Large intestine (tissue), 12 donors: ENCODE measurements at places on chromosomes 13 and 19. TPM values are rescaled to one million over a fixed set of nuclear protein-coding genes. Genes with fewer than 3 reads are reported as not detected.

Gene CD79A
- 0.75 TPM for polyA plus RNA-seq

Gene TLE2
- polyA plus RNA-seq: 87.9 TPM

Gene MAP4K1
- polyA plus RNA-seq: 3.7 TPM

Gene NCR1
- polyA plus RNA-seq: 1.1 TPM

Gene LRFN3
- polyA plus RNA-seq: 10.7 TPM

Gene GJB2
- 4.1 TPM for polyA plus RNA-seq

Gene CAPN12
- polyA plus RNA-seq: 45.0 TPM

DNA sequence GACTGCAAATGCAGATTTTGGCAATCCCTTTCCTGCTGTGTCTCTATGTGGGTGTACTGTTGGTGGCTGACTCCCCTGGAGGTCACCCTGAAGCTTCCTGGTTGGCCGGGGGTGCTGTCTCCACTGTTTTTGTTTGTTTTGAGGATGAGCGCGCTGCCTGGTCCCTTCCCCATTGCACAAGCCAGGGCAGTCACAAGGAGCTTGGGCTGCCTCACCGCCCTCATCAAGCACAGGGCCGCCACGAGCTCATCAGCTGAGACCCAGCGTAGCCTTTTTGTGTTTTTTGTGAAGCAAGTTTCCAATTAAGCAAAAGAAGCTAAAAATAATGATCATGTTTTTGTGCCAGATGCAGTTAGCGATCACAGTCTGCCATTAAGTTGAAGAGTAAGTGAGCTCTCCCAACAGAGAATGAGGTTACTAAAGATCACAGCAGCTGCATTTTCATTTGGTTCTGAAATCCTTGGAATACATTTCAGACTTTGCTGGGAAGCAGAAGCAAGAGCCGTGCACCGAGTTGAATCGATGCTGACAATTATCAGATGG is 57.8 kb downstream of the GGACT start:
- no peak for DNase-seq

GRCh38 chr19:18230941-18231734 is 4.9 kb upstream of the PDE4C start:
- DNase-seq: no peak

- no peak for DNase-seq
These were observed 29.7 kb downstream of the OLFM2 start for GRCh38 chr19:9906475-9907087.

GRCh38 chr19:3978145-3978544 is 7.1 kb downstream of the EEF2 start:
- DNase-seq: no peak

GRCh38 chr19:22595918-22596341 is 38.2 kb upstream of the ZNF492 start:
- no peak for DNase-seq

DNA sequence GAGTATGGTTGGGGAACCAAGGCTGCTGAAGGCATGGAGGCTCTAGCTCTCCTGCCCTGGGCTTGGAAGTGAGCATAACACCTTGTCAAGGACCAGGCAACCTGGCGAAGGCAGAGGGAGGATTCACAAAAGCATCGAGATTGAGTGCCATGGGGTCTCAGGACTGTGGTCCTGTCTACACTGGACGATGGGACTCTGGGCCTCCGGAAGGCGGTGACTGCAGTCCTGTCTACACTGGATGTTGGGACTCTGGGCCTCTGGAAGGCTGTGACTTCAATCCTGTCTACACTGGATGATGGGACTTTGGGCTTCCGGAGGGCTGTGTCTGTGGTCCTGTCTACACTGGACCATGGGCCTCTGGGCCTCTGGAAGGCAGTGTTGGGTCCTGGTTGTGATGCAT is 290.4 kb downstream of the TEX29 start:
- no peak for DNase-seq

DNA sequence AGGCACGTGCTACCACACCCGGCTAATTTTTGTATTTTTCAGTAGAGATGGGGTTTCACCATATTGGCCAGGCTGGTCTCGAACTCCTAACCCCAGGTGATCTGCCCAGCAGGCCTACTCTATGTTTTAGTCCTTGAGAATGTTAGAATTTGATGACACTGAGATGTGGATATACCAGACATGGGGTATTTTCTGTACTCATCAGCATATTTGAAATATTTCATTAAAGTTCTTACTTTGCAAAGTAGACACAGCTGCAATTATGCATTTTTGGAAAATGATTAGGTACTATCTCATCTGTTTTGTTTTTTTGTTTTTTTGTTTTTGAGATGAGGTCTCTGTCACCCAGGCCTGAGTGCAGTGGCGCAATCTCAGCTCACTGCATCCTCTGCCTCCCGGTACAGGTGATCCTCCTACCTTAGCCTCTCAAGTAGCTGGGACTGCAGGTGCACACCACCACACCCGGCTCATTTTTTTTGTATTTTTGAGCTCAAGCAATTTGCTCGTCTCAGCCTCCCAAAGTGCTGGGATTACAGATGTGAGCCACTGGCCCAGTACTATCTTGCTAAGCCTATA is 12.7 kb downstream of the SPINT2 start:
- DNase-seq: no peak

DNA sequence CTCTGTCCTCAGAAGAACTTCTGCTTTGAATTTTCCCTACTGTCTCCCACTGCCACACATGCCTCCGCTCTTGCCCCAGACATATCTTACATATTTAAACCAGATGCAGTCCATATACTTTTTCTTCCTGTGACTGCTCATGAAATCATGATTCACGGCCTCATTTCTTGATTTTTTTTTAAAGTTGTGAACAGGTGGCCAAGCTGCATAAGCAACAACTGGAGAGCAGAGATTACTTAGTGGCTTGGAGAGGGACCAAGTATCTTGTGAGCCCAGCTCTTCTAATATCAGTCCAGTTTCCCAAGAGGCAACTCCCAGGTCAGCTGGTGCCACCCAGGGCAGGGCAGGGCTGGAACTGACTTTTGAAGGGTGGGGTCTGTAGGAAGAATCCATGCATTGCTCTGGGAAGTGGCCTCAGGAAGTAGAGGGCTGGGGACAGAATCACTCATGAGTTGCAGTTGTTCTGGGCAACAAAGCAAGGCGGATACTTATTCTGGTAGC is 152.4 kb downstream of the LMO7 start:
- DNase-seq: peak; percentile 57

- no peak for DNase-seq
These were observed 51.3 kb downstream of the RAB20 start for GRCh38 chr13:110509971-110510786.

DNA sequence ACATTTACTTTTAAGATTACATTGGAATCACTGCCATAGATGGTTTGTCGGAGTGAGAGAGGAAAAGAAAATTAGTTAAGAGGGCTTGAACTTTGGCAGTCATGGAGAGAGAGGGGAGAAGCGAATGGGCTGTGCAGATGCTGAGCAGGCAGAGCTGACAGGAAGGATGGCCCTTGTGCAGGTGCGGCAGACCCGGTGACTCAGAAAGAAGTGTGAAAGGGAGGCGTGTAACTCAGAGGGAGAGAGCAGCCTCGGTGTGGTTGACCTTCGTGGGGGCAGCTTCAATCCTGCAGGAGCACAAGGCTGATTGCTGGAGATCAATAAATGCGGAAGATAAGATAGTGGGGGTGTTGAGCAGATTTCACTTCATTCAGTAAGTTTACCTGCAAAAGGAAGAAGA is 76.9 kb downstream of the TNFSF13B start:
- DNase-seq: peak; percentile 60
